ENCODE measurements at places on chromosomes 2 and 18. TPM values are rescaled to one million over a fixed set of nuclear protein-coding genes. Genes with fewer than 3 reads are reported as not detected.

SLC4A3 gene
- total RNA-seq = 249 TPM

GAREM1 gene
- 12.3 TPM for total RNA-seq

REEP1 gene
- total RNA-seq = 24.0 TPM

AQP12A gene
- not detected for total RNA-seq

FZD7 gene
- total RNA-seq = 25.5 TPM

EDAR gene
- total RNA-seq = not detected

NCKAP5 gene
- total RNA-seq = 3.8 TPM

CIB4 gene
- total RNA-seq = not detected

TCF4 gene
- 110 TPM for total RNA-seq

UGT1A9 gene
- not detected for total RNA-seq
